ENCODE measurements at places on chromosomes 2 and 18.

DNA sequence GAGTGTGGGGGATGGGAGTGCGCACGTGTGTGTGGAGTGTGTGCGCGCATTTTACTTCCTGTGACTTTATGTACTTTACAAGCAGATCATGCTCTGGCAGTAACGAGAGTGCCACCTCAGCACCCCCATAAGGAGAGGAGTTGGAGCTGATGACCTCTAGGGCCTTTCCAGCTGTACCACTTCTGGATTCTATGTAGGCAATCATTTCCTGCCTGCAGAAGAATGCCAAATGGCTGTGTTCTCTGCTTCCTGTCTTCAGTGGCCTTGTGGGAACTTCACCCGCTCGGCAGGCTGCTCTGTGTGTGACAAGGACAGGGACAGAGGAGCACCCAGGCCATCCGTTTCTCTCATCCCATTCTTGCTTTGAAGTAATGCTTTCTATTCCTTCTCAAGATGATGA lies 22.8 kb upstream of the ZNF385B start:
- DNase-seq = no peak

DNA sequence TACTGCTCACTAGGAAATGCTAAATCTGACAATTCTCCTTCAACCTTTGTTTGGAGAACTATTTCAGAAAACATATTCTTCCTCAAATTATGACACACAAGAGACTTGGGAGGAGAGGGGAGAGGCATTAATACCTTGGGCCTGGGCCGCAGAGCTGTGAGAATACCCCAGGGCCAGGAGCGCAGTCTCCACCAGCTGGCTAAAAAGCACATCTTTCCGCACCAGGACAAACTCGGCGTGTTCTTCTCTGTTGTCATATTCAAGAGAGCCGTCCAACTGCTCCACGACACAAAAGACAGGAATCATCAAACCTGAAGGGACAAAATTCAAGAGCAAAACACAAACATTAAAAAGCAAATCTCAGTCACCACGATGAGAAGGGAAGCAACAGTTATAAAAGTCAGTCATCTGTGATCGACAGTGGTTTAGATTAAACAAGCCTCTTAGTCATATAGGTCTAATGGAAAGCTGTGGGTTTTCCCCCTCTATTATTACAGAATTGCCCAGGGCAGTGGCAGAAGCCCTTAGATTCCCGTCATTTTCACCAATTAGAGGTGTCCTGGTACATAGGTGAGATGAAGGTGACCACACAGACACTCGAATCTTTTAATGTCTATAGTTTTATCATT lies 24.4 kb downstream of the SATB2 start:
- DNase-seq = no peak

DNA sequence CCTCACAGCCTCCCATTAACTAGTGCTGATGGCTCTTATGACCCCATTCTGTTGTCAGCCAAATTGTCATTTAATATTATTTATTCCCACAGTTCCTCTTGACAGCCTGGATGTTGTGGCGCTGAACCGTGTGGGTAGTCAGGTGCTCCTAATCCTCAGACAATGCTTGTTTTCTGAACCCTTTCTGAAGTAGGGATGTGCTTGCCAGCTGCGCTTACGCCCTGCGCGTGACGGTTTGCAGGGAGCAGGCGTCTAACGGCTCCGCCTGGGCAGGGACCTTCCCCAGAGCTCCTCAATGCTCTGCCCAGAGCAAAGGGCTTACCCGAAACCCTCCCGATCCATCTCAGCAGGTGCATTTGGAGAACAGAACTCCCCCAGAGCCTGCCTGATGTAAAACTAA lies 358.2 kb upstream of the MYT1L start:
- no peak for DNase-seq

DNA sequence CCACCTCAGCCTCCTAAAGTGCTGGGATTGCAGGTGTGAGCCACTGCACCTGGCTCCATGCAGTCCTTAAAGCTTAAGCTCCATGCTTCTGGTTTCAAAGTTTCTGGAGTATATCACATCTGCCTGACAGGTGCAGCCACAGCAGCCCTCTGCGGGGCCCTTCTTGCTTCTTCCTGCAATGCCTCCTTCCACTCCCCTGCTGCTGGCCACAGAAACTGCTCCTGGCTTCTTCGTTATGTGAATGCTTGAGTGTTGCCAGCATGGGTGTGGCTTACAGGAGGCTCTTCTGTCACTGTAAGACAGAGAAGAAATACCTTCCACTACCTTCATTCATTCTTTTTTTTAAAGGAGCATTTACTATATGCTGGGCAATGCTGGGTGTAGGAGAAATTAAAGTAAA lies 10.1 kb upstream of the CCBE1 start:
- no peak for DNase-seq

- DNase-seq = no peak
These were observed 41.8 kb downstream of the ACSL3 start for GRCh38 chr2:222902660-222903059.

DNA sequence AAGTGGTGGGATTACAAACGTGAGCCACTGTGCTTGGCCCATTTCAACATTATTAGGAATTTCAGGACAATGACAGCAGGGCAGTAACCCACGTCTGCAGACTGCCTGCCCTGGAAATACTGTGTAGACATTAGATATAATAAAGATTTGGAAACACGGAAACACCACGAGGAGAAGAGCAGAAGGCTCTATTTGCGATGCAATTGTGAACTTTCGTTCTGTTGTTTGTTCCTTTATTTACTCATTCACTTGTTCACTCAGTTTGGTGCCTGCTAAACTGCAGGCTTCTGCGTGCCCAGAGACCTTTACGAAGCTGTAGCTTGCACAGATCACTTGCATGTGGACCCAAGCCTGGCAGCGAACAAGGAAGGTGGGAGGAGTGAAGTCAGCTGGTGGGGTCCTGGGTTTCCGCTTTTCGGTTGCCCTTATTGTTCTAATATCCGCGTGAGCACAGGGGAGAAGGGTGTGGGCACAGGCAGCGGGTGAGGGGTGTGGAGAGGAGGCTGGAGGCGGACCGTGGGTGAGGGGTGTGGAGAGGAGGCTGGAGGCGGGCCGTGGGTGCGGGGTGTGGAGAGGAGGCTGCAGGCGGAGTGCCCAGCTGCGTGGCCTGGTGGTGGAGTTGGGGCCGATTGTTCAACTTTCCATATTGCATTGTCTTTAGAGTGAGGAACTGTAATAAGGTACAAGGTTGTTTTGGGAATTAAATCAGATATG lies 3.4 kb downstream of the COLEC11 start:
- no peak for DNase-seq

All from stimulated activated CD4-positive, alpha-beta T cell treated with anti-CD3 and anti-CD28 coated beads, Interleukin-4, amount 100 ng/mL, for 24 hours (primary cell).